ENCODE measurements at places on chromosomes 16 and 17.

- no peak for DNase-seq
Measured at GRCh38 chr17:72249441-72249840, 128.6 kb downstream of the SOX9 start.

DNA sequence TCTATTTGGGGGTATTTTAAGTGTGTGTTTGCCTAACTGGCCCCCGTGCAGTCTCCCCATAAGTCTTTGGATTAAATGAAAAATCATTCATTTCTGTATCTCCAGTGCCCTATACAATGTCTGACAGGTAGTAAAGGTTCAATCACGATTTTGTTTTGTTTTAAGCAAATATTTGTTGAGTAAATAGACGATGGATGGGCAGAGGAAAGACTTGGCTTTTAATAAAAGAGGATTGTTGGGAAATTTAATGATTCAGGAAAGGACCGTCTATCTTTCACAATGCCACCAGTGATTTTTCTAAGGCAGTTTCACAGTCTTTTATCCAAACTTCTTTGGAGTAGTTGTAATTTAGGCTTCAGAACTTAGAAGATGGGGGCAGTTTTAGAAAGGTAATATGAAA is 636.6 kb upstream of the GOT2 start:
- DNase-seq, result no peak

- no peak for DNase-seq
Measured at GRCh38 chr17:60652454-60653247, 25.0 kb upstream of the BCAS3 start.

- DNase-seq, result no peak
Measured at GRCh38 chr17:76445697-76446448, 7.1 kb downstream of the UBE2O start.

GRCh38 chr16:57493767-57494166 is 7.5 kb upstream of the DOK4 start:
- DNase-seq, result no peak

GRCh38 chr17:60416368-60416925 is 5.8 kb upstream of the CHCT1 start:
- DNase-seq, result no peak

GRCh38 chr16:8542393-8542792 is 47.9 kb downstream of the TMEM114 start:
- DNase-seq, result no peak

- DNase-seq, result no peak
Measured at GRCh38 chr17:35433075-35433894, 985 bp upstream of the SLFN12 start.

DNA sequence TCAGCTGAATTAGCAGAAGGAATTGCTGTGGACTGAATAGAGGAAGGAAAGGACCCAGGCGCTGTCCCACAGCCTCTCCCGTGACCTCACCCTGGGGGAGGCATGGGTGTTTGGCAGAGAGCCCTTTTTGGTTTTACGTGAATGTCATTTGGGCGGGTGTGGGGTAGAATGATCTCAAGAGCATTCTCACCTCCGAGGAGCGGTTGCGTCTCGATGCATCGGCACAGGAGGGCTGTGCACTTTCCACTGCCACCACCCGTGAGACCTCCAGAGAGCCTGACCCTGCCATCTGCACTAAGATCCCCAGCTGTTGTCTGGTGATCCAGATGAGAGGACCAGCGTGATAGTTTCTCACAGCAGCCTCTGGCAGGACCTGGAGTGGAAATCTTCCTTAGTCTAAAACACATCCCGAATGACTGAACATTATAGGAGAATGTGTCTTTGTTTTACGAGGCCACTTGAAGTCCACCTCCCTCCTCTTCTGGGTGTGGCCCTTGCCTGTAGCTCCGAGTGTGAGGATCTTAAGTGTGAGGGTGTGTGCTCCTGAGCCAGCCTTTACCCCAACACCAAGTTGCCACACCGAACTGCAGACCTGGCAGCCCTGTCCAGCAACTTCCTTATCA is 29.3 kb downstream of the FOXK2 start:
- no peak for DNase-seq

- no peak for DNase-seq
Measured at GRCh38 chr17:29613352-29613837, 9.3 kb downstream of the CORO6 start.

GRCh38 chr16:50067290-50067853 is 1.6 kb downstream of the HEATR3 start:
- DNase-seq, result peak; percentile 56

GRCh38 chr17:65066901-65067300 is 10.4 kb upstream of the GNA13 start:
- no peak for DNase-seq

GRCh38 chr16:67445913-67446907 is 15.3 kb downstream of the HSD11B2 start:
- no peak for DNase-seq

GRCh38 chr16:75263291-75263962 is 12.0 kb upstream of the BCAR1 start:
- no peak for DNase-seq

- DNase-seq, result no peak
Measured at GRCh38 chr17:51612692-51613091, 352.3 kb downstream of the UTP18 start.

GRCh38 chr17:28043296-28043695 is 819 bp downstream of the NLK start:
- peak; percentile 48 for DNase-seq

DNA sequence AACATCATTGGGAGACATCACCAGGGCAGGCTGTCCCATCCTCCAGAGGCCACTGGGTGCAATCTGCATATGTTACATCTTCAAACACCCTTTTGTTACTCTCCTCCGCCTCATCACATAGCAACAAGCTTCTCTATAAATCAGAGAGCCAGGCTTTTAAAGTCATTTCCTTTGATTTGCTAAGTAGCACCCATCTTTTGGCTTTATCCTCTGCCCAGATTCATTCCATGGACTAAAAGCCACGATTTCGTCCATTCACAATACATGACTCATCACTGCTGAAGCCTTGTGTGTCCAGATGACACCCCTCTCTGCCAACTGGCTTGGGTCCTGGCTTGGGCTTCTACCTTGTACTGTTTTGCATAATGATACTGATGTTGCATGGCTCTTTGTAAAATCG is 2.0 kb upstream of the KRT38 start:
- no peak for DNase-seq

GRCh38 chr16:75111961-75112733 is 4.4 kb downstream of the LDHD start:
- no peak for DNase-seq

- DNase-seq, result no peak
Measured at GRCh38 chr16:11706180-11706742, 36.4 kb downstream of the TXNDC11 start.

GRCh38 chr16:67157106-67157748 is 2.5 kb downstream of the TRADD start:
- DNase-seq, result no peak

DNA sequence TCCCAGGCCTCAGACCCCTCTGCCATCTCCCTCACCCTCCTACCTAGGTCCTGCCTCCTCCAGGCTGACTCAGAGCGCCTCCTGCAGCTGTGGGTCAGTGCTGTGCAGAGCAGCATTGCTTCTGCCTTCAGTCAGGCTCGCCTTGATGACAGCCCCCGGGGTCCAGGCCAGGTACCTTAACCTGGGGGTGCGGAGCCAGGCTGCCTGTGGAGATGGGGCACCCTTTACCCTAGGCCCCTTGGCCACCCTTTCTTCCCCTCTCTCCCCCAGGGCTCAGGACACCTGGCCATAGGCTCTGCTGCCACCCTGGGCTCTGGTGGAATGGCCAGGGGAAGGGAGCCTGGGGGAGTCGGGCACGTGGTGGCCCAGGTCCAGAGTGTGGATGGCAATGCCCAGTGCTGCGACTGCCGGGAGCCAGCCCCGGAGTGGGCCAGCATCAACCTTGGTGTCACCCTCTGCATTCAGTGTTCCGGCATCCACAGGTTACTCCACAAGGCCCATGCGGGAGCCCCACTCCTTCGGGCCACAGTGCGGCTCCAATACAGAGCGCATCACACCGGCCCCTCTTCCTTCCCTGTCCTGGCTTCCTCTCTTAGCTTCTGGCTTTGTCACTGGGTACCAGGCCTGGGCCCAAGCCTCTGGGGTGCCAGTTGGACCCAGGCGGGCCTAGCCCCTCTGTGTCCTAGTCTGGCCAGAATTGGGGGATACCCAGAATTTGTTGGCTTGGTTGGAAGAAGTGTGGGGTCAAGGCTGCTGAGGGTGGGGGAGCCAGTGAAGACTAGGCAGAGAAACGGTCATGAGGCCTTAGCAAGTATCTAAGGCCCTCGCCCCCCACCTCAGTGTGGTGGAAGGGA is 5.0 kb upstream of the KCTD11 start:
- DNase-seq, result no peak

Data from NCI-H82 (cell line).